Spinal cord (tissue), 10 donors: ENCODE measurements at places on chromosomes 5 and 9. TPM values are rescaled to one million over a fixed set of nuclear protein-coding genes. Genes with fewer than 3 reads are reported as not detected.
A peak's percentile ranks its signal among the peaks of the same experiment; 100 is the strongest.

The RMRP gene
- 50,424 TPM for total RNA-seq

The LHX2 gene
- total RNA-seq, result 0.10 TPM

The SFXN1 gene
- 55.9 TPM for total RNA-seq

The C9 gene
- total RNA-seq, result not detected

GRCh38 chr5:34916518-34916917 lies 1.0 kb downstream of the BRIX1 start:
- DNase-seq, result no peak

DNA sequence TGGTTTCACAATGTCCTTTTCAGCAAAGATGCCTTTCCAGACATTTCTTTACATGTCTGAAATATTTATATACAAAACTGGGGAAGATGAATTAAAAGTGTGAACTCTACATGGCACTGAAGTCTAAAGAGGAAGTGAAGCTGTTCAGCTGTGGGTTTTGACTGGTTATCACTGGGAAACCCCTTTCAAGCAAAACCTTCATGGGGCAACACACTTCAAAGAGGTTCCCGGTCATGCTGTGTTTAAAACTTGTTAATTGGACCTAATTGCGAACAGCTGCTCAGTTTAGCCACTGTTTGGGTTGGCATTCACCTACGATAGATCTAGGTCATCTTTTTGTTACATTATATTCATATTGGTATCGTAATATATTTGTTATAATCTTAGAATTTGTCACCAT lies 20.0 kb upstream of the GDNF start:
- DNase-seq, result no peak

GRCh38 chr5:155926766-155927165 lies 400.2 kb upstream of the SGCD start:
- DNase-seq, result no peak

- peak; percentile 87 for DNase-seq
Observed at GRCh38 chr5:4640795-4641194, 499.3 kb upstream of the ADAMTS16 start.

DNA sequence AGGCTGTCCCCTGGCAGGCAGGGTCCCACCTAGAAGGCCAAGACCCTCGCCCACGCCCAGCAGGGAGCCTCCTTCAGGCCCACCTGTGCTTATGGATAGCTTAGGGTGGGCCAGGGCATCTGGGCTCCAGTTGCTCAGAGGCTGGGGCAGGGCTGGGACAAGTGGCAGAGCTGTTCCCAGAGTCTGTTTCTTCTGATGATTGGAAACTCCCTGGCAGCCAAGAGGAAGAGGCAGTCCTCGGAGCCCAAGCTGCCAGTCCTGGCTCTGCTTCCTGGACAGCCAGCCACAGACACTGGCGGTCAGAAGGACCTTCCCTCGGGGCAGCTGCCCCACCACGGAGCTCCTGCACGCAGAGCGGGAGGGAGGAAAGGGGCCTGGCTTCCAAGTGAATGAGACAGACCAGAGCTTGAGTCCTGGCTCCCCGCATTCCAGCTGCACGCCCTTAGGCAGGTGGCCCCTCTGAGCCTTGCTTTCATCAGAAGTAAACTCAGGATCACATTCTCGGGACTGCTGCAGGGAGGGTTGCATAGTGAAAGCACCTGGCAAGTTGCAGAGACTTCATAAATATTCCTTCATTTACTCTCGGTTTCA lies 37.9 kb upstream of the GABRP start:
- no peak for DNase-seq

DNA sequence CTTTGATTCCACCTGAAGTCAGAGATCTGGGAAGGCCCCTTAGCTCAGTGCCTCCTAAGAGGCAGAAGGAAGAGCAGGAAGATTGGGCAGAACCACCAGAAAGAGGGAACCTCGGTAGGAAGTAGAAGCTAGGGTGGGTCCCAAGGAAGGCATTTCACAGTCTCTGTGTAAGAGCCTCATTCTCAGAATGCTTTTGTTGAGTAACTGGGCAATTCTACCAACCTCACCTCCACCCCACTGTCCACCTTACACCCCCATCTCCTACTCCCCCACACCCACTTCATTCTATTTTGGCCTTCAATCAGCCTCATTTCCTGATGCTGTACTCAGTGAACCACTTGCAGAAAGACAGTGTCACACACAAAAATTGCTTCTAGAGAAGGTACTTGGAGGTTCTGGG lies 3.5 kb downstream of the HBEGF start:
- no peak for DNase-seq

DNA sequence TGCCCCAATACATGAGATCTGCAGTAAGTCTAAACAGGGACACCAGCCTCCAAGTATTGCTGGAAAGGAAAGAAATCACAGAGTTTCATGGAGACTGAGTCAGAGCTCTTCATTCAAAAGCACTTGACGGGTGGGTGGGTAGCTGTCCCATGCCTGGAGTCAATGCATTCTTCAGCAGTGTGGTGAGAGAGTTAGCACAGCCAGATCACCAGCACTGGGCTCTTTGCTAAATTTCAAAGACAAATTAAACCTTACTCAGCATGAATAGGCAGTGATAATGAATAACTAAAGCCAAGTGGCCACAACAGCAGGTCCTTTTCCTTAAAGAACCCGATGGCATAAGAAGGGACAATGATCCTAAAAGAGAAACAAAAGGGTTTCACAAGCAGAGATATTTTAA lies 192.4 kb downstream of the ACTL7B start:
- no peak for DNase-seq

DNA sequence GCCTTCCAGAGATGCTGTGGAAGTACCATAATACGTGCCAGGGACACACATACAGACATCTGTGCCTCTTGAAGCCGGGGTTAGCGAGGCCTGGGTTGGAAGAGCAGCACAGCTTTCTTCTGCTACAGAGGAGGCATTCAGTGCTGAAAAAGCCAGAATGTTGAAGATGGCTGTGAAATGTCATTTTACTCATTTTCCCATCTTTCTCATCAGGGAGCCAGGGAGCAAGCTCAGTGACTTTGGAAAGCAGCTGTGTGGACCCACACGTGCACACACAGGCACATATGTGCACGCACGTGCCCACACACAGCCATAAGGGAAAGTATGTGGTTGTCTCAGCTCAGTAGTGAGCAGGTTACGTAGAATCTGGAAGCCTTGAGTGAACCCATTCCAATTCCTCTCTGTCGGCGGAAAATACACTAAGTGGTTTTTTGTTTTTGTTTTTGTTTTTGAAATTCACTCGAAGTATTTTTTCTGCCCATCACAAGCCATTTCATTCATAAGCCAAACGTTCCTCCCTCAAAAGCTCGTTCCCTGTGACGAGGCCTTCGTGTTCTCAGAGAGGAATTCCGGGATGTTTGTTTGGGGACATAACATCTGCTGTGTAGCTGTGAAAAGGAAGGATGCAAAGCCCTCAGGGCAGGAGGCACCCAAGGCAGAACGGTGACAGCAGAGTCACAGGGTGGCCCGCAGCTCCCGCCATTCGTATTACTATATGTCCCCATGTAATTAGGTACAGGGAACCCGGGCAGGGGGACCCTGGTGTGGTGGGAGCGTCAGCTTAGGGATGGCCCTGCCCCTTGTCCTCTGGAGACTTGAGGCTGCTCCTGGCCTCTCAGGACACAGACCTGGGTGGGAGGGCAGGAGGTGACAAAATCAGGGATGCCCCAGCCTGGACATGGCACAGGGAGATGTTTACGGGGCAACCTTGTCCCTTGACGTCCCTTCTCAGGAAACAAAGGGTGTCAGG lies 29.0 kb upstream of the ANKRD33B start:
- DNase-seq, result peak; percentile 78

DNA sequence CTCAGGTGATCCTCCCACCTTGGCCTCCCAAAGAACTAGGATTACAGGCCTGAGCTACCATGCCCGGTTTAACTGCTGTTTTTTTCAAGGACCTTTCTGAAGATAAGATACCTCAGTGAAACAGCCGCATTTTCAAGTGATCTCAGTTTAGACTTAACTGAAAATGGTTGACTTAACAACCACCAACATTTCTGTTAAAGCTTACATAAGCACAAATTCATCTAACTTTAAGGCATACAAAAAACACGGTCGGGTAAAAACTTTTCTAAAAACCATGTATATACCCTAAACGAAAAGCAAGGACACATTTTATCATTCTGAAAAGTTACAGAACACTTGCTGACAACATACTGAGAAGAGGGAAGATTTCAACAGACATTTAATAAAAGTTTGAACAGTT lies 22.9 kb downstream of the UBAP2 start:
- no peak for DNase-seq

- DNase-seq, result peak; percentile 10
Observed at GRCh38 chr5:39526914-39527477, 102.2 kb upstream of the DAB2 start.

- DNase-seq, result no peak
Observed at GRCh38 chr5:72112389-72112788, 5.1 kb downstream of the MAP1B start.
